ENCODE measurements at places on chromosomes 7 and 10.

DNA sequence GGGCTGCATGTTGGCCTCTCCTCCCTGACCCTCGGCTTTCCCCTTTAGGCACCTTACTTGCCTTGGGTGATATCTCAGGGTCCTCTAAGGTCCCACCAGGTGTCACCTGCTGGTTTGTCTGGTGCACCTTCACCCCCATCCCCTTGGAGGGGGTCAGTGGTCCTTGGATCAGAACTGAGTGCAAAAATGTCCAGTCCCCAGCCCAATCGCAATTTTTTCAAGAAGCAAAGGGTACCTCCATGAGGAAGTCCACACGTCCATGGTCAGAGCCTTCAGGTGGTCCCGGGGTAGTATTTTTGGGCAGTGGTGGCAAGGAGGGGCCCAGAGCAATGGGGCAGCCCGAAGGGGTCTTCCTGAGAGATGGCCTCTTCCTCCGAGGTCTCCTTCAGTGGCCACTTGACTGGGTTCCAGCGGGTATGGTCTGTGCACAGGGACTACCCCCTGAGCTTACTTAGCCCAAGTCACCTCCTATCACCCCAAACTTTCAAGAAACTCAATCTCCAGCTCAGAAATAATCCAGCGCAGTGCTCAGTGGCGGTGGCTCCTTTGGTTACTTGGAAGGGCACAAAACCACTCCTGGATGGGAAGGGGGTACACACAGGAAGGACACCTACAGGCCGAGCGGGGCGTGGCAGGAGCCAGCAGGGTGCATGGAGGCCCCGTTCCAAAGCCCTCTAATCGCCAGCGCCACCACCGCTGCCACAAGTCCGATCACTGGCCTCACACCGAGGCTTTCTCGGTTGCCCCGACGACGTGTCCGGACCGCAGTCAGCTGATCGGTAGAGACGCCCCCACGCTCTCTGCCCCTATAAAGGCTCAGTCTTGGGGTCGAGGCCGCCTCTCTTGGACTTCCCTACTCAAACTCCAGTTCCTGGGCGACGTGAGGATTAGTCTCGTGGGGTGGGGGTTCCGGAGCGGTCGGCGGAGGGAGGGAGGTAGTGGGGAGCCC, 4.5 kb downstream of the SAP25 start:
- DNase-seq, result no peak

DNA sequence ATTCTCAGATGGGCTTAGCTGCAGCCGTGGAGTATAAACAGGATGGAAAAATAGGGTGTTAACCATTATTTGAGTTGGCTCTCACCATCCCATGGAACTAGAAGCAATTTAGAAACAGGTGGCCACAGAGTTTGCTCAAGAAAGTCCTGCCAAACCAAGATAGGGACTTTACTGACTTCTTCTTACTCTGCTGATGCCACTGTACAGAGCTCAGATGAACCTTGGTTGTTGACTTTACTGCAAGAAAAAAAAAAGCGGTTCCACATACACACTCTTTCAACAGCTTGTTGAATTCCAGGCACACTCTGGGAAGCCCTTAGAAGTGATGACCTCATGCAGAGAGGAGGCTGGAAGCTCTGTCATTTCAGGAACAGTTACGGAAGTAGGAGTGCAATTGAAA, 753.4 kb downstream of the NRG3 start:
- DNase-seq, result no peak

DNA sequence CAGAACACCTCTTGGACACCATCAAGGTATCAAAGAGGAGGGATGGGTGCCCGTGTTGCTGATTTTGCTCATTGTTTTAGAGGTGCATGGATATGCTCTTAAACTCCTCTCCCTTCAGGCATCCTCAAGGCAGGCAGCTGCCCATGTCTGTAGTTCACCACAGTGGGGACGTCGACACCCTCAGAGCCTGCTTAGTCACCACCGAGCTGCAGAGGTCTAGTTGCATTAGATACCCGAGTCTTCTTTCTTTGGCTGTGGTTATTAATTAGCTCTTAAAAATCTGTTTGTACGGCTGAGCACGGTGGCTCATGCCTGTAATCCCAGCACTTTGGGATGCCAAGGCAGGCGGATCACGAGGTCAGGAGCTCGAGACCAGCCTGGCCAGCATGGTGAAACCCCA, 24.7 kb upstream of the TSPAN13 start:
- no peak for DNase-seq

GRCh38 chr10:126177417-126178030, 210.8 kb downstream of the ADAM12 start:
- DNase-seq, result no peak

GRCh38 chr10:2414039-2414438, 653.3 kb upstream of the PFKP start:
- no peak for DNase-seq

DNA sequence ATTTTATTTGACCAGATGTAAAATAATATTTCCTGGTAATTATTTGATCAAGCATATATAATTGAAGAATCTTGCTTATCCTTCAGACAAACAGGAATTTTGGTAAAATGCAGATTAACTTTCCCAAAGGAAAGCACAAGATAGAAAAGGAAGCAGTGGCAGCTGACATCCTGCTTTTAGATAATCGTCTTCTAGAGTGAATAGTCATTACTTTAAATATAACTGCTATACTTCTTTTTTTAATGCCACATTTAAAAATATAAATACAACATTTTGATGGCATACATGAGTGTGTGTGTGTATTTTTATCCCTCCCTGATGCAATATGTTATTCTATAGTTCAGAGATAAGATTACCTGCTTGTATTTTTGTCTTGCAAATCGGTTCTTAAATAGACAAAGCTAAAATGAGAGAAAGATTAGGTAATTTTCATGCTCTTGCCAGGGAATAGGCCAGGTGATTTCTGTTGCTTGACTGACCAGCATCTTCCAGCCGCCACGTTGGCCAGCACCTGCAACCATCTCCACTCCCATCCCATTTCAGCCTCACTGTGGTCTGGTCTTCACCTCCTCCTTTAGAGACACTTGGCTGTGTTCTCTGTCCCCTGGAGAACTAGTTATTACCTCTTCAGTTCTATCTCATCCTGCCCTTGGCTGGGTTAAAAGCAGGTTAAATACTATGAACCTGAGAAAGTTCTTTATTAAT, 58.1 kb downstream of the MDFIC start:
- DNase-seq, result no peak
